ENCODE measurements at places on chromosomes 12 and 14.

- no peak for DNase-seq
Measured at GRCh38 chr12:31485571-31485970, 105.4 kb downstream of the DENND5B start.

- DNase-seq, result no peak
Measured at GRCh38 chr12:32390572-32391219, 8.7 kb upstream of the FGD4 start.

- DNase-seq, result no peak
Measured at GRCh38 chr12:69073035-69073434, 140.1 kb upstream of the CPM start.

GRCh38 chr12:19778797-19779196 lies 339.5 kb downstream of the AEBP2 start:
- no peak for DNase-seq

DNA sequence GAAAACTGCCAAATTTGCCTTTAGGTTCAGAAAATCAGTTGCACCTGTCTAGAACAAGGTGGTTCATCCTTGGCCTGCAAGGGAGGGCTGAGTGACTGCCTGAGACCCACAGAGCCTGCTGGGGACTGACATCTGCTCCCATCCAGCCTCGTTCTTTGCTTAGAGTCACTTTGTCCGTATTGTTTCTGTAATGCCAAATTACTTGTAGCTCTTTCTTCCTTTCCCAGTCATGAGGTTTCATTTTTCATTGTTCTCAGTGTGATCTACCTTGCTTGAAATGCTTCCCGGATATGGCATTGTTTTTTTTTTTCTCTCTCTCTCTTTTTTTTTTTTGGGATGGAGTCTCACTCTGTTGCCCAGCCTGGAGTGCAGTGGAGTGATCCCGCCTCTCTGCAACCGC lies 21.3 kb downstream of the TSPAN9 start:
- DNase-seq, result no peak

GRCh38 chr14:38987781-38988180 lies 115.3 kb downstream of the SEC23A start:
- no peak for DNase-seq

GRCh38 chr12:91968777-91969171 lies 176.9 kb downstream of the BTG1 start:
- DNase-seq, result no peak

DNA sequence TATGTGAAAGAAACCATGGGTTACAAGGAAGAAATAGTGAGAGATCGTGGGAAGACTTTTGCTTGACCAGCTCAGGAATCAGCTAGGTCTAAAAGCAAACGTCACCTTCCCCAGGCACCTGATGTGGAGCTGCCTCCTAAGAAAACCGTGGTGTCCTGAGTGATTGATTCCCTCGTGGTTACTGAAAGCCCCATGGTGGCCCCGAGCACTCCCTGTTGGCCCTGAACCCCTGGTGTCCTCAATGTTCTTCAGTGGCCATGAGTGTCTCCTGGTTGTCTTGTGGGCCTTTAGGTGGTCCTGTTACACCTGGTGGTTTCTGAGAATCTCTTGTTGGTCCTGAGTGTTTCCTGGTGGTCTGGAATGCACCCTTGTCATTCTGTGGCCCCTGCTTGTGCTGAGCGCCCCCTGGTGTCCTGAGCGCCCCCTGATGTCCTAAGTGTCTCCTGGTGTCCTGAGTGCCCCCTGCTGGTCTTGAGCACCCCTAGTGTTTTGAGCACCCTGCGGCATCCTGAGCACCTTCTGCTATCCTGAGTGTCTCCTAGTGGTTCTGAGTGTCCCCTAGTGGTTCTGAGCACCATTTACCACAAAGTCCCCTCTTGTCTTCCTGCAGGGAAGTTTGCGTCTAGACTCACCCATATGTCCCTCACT lies 518.7 kb downstream of the TMEM121 start:
- no peak for DNase-seq

DNA sequence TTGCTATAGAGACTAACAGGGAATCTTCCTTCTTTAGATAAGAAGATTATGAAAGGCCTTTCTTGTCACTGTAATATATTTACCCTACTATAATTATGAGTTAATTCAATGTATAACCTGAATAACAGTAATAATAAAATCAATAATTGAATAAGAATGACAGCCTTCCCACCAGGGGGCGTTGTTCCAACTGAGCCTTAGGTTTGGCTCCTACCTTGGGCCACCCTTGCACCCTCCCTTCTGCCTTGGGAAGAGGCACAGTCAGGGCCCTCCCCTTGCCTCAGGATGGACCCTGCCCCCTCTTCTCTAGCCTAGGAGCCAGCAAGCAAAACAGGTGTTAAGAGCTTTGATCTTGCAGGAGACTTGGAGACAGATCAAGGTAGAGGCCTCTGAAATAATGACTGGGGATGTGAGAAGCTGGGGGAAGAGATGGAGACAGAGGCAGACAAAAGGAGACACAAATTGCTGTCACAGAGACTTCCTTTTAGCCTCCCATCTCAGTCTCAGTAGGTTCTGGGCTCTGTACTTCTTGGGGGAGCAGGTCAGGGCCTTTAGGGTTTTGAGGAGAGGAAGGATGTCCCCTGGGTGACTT lies 40.1 kb upstream of the CISTR start:
- no peak for DNase-seq

GRCh38 chr14:47008732-47009131 lies 357.2 kb upstream of the RPL10L start:
- no peak for DNase-seq

DNA sequence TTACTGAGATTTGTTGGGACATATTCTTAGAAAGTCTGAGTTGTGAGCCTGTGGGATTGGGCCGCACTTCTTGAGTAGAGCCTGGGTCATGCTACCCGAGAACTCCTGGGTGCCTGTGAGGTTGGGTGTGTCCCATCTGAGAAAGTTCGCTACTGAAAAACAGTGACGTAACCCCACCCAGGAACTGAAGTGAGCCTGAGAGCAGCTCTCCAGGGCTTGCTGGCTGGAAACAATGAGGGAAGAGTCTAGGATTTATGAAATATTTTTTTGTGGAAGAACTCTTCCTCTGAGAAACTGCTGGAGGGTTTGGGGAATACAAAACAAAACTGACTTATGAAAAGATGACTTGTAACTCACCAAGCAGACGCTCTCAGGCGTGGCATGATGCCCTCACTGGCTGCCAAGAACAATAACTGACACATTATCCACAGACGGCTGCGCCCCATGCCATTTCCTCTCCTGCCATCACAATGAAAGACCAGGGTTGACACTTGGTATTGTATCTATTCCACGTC lies 69.2 kb downstream of the RASSF3 start:
- peak; percentile 80 for DNase-seq

GRCh38 chr14:68814539-68815297 lies 21.9 kb upstream of the ZFP36L1 start:
- peak; percentile 27 for DNase-seq

- DNase-seq, result no peak
Measured at GRCh38 chr14:70890826-70891659, 16.2 kb upstream of the PCNX1 start.

- DNase-seq, result peak; percentile 18
Measured at GRCh38 chr12:120581998-120582397, 796 bp upstream of the POP5 start.

DNA sequence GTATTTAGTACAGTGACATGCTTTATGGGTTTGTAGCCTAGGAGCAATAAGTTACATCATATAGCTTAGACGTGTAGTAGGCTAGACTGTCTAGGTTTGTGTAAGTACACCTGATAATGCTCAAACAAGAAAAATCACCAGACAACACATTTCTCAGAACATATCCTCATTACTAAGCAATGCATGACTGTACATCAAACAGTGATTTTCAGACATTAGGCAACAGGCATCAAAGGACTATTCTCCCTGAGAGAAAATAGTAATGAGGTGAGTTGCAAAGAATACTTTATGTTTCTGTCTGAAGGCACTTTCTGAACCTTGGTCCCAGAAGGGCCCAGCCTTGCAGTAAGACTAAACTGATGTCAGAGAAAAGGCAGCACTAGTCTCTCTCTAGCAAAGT lies 48.4 kb upstream of the SYT10 start:
- no peak for DNase-seq

GRCh38 chr12:42474391-42474790 lies 115.2 kb downstream of the PRICKLE1 start:
- DNase-seq, result peak; percentile 91

GRCh38 chr14:94356379-94357056 lies 31.9 kb downstream of the SERPINA1 start:
- no peak for DNase-seq

GRCh38 chr12:3179731-3180130 lies 102.6 kb downstream of the TSPAN9 start:
- no peak for DNase-seq

- DNase-seq, result no peak
Measured at GRCh38 chr12:132657004-132657727, 30.0 kb downstream of the POLE start.

DNA sequence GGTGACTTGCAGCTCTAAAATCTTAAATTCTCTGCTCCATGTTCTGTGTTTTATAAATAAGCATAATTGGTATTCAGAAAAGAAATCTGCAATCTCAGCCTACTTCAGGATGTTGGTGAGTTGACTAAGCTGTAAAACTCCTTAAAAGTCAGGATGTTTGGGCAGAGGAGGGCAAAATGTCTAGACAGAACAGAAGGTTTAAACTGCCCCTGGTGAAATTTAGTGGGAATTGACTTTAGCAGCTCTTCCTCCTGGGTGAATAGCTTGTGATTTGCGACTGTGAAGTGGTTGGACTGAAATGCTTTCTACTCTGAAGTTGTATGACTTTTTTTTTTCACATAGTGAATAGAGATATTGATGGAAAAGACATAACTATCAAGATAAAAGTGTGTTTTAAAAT lies 85.8 kb downstream of the CAND1 start:
- no peak for DNase-seq

DNA sequence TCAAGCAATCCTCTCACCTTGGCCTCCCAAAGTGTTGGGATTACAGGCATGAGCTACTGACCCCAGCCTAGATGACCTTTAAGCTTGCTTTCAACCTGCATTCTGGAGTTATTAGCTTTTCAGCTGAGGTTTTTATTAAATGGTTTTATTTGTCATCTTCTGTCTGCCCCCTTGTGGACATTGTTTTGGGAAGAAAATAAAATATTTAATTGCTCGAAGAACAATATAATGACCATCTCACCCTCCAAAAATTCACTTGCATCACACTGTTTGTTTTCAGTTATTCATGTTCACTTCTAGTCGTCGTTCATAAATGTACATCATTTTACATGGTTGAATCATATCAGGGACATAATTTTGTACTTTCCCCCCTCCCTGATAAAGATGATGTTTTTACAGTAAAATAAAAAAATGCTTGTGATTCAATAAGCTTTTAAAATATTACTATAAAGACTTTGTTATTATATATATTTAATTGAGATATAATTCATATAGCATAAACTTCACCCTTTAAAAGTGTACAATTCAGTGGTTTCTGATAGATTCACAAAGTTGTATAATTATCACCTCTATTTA lies 10.1 kb upstream of the SPATS2 start:
- peak; percentile 45 for DNase-seq

- DNase-seq, result no peak
Measured at GRCh38 chr12:56983386-56983785, 23.0 kb downstream of the ZBTB39 start.

GRCh38 chr14:82420871-82421270 lies 887.2 kb upstream of the SEL1L start:
- DNase-seq, result no peak

- DNase-seq, result no peak
Measured at GRCh38 chr12:89477633-89478279, 46.8 kb downstream of the GALNT4 start.

- DNase-seq, result peak; percentile 36
Measured at GRCh38 chr12:130041983-130042812, 120.1 kb upstream of the FZD10 start.

DNA sequence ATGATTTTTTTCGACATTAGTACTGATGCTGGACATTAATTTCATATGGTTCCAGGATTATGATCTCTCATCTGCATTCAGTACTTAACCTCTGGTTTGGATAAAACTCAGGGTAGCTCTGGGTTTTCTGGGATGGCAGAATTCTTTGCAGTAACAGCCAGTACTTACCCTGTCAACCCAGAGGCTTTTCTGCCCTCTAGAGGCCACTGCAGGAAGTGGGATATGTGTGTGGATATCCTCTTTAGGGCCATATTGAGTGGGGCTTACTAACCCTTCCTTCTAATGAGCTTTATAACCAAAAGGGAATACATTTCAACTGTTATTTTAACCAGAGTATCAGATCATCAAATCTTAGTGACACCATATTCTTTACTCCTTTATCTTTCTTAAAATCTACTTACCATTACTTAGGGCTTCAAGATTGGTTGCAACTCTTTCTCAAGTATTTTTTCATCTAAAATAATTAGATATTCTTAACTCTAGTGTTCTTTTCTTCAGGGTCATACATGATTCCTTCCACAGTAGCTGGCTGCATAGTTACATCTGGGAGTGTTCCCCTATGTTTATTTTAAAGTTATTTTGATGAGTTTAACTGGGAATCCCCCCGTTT lies 488.0 kb upstream of the STXBP6 start:
- DNase-seq, result no peak

GRCh38 chr12:63994704-63995103 lies 150.2 kb downstream of the SRGAP1 start:
- no peak for DNase-seq

DNA sequence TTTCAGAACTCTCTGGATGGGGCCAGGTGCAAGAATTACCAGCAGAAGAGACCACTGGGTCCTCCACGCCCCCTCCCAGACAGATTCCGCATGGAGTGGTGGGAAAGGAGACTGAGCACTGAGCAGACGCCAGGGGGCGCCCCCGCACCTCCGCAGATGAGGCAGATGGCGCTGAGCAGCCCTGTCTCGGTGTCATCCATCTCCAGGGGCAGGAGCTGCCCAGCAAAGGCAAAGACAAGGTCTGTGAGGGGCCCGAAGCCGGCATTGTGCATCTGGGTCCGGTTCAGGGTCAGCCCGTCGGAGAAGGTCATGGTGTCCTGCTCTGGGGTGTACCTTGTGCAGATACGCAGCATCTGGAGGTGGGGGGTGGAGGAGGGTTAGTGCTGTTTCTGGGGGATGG lies 6.3 kb upstream of the ITGB7 start:
- DNase-seq, result peak; percentile 77

DNA sequence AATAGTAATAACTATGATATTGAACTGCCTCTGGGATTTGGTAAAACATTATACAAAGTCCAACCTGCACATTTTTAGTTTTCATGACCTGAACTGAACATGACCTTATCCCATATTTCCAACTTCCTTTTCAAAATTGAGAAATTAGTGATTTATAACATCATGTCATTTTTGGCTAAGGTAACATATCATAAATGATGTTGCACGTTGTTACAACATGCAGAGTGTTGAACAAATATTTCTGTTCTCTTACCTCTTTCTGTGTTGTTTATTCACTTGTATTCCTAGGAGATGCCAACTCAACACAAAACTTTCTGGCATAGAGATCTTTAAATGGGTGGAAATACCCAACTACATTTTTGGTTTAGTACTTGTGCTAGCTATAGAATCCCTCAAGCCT lies 496.0 kb downstream of the SLC6A15 start:
- DNase-seq, result no peak

- DNase-seq, result no peak
Measured at GRCh38 chr12:1820191-1820895, at the start of gene LRTM2. TSS of gene LRTM2 (plus strand) at chr12:1820565. CDS start at chr12:1828149, 7,584 bp downstream.
